ENCODE measurements at places on chromosomes 3 and 15. TPM values are rescaled to one million over a fixed set of nuclear protein-coding genes. Genes with fewer than 3 reads are reported as not detected.
A peak's percentile ranks its signal among the peaks of the same experiment; 100 is the strongest.

The TERC gene
- not detected for polyA plus RNA-seq

The SPINT1 gene
- polyA plus RNA-seq: 0.19 TPM

The PAK6 gene
- 1.1 TPM for polyA plus RNA-seq

The GXYLT2 gene
- 0.38 TPM for polyA plus RNA-seq

The ACTRT3 gene
- 0.63 TPM for polyA plus RNA-seq

The TTC14 gene
- 11.7 TPM for polyA plus RNA-seq

The GOLGA6L4 gene
- 0.66 TPM for polyA plus RNA-seq

DNA sequence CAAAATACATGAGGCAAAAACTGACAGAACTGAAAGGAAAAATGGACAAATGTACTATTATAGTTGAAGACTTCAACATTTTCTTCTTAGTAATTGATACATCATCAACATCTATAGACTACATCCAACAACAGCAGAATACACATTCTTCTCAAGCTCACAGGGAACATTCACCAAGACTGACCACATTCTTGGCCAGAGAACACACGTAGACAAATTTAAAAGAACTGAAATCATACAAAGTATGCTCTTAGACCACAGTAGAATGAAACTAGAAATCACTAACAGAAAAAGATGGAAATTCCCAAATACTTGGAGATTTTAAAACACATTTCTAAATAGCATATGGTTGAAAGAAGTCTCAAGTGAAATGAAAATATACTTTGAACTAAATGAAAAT, 55.1 kb upstream of the NSMCE3 start:
- DNase-seq: no peak

DNA sequence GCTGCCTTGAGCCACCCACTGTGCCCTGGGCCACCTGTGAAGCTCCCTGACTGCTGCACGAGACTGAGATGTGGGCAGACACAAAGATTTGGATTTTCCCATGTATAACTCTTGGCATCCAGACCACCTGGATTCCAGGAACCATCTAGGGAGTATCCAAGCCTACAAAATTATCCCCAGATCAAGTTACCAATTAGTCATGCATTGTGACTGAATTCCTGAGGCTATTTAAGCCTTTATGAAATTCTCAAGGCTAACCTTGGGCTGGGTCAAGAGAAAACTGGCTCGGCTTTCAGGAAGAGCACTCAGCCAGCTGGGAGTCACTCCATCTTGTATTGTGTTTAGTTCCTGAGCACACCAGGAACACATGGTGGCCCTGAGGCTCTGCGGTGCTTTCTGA, 13.3 kb upstream of the ATP13A5 start:
- no peak for DNase-seq

DNA sequence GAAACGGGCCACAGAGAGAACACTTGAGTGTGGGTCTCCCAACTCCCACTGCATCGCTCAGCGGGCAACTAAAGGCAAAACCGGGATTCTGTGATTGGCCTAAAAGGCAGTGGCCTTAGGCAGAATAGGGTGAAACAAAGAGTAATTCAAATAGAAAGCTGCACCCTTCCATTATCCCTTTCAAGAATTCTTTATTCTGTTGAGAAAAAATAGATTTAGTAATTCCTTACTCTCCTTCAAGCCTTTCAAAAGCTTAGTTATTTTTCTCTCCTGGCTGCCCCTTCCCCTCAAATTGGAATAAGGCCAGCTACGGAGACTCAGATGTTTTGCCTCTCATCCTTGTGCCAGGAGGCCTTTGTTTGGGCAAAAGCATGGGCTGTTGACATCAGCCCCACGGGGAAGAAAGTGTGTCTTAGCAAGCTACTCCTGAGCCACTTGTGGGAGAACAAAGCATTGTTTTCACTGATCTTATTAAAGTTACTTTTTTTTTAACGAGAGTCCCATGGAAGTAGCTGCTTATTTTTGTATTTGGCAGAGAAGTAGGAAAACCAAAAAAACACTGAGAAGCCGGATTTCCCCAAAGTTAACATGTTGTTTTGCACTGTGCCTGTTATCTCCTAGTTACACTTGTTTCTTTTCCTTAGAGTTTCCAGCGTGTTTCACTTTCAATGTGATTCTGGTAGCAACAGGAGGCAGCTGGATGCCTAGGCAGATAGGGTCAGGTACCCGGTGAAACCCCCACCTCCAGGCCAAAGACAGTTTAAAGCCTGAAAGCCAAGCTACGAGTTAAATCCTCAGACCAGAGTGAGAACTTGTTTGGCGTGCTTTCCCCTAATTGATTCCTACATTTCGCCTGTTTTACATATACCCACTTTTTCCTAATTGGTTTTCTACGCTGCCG, 2.2 kb downstream of the ST6GAL1 start:
- no peak for DNase-seq

DNA sequence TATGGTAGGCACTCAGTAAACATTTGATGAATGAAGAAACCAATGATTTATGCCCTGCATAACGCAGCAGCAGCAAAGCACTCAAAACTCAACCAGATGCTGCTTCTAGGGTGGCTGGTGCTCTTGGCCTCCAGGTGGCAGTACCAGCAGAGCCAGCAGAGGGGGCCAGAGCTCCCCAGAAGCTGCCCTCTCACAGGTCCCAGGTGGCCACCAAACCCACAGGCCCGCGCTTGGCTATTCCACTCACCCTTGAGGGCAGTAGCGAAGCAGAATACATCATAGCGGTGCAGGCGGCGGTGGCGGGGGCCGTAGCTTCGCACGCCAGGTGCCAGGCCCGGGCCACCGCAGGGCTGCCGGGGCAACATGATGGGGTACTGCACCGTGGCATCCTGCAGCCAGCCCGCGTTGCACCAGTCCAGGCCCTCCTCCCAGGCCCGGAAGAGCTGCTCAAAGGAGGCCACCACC, 16.6 kb downstream of the HAPLN3 start:
- peak; percentile 71 for DNase-seq

DNA sequence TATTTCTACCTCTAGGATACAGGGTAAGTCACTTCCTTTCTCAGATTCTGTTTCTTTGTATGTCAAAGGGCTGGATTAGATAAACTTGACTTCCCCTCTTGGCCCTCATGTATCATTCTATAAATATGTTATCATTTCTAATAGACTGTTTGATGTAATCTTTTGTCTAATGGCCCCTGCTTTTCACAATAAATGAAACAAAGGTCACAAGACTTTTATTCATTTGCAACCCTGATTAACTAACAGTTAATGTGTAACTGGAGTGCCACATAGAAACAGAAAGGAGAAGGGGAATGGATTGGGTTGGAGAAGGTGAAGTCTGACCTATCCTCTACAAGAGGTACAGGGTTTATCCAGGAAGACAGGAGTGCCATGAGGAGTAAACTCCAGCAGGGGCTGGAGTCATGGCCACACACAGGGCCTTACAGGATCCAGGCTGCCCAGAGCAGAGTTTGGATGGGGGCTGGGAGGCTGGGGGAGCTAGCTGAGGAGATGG, 8.0 kb upstream of the B3GNT5 start:
- no peak for DNase-seq

- no peak for DNase-seq
Measured at GRCh38 chr15:91065505-91065904, 34.6 kb upstream of the SV2B start.

- DNase-seq: no peak
Measured at GRCh38 chr3:8937064-8938020, 25.9 kb downstream of the RAD18 start.

- no peak for DNase-seq
Measured at GRCh38 chr15:27408428-27408827, 437.4 kb downstream of the GABRG3 start.

DNA sequence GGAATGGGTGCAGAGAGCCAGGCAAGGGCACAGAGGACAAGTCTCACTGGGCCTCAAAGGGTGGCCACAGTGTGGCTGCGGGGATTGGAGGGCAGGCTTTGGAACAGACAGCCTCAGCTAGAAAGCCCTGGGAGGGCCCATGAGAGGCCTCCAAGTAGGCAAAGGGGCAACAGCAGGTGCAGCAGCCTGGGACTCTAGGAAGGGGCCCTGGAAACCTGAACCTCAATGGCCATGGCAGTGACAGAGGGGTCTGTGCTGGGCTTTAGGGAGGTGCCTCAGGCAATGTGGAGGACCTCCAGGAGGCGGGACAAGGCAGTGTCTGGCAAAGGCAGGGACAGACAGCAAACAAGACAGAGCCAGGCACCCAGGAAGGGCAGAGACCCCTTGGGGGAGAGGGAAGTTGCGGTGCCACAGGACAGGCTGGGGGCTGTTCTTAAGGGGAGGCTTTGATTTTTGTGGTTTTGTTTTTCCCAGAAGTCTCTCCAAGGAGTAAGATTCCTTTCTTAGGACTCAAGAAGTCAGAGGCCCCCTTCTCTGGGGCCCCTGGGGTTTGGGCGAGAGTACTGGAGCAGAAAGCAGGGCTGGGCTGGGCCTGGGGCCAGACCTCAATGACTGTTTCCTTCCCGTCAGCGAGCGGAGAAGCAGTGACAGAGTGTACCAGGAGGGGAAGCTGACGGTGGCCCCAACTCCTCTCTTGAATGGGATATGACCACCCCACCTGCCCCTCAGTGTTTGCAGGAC, 9.7 kb downstream of the STOML1 start:
- peak; percentile 93 for DNase-seq

- no peak for DNase-seq
Measured at GRCh38 chr3:112569265-112569664, 7.4 kb downstream of the SLC35A5 start.

GRCh38 chr3:100106531-100107141, 7.7 kb downstream of the FILIP1L start:
- DNase-seq: no peak

GRCh38 chr3:46236294-46237054, 5.8 kb upstream of the CCR3 start:
- no peak for DNase-seq

All from psoas muscle (tissue), 8 donors.